NCI-H2171 (cell line): ENCODE measurements at places on chromosomes 3 and 15.

GRCh38 chr3:70064194-70064779 is 64.8 kb downstream of the SAMMSON start:
- peak; percentile 18 for DNase-seq

DNA sequence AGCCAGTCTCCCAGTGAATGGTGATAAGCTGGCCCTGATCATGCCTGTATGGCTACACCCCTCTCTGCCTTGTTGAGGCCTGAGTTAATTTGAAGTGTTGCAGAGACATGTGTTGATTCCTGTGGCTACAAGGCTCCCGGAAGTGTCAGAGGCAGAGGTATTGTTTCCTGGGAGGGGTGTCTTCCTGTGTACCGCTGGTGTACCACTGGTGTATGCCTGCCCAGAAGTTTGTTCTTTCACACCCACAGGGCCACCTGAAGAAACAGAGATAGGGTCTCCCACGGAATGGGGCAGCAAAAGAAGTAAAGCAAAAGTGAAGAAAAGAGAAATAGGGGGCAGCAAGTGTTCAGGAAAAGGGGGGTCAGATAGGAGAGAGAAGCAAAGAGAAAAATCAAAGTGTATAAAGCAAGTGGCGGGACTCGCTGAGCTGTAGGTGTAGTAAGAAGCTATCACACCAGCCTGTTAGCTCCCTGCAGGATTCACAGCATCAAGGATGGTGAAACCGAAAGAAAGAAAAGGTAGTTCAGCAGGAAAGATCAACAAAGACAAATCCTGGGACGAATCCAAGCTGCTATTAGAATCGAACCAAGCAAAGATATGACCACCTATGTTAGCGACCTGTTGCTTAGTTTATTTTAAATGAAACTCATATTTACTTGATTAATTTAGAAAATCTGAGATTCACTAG is 36.6 kb upstream of the CD47 start:
- no peak for DNase-seq

DNA sequence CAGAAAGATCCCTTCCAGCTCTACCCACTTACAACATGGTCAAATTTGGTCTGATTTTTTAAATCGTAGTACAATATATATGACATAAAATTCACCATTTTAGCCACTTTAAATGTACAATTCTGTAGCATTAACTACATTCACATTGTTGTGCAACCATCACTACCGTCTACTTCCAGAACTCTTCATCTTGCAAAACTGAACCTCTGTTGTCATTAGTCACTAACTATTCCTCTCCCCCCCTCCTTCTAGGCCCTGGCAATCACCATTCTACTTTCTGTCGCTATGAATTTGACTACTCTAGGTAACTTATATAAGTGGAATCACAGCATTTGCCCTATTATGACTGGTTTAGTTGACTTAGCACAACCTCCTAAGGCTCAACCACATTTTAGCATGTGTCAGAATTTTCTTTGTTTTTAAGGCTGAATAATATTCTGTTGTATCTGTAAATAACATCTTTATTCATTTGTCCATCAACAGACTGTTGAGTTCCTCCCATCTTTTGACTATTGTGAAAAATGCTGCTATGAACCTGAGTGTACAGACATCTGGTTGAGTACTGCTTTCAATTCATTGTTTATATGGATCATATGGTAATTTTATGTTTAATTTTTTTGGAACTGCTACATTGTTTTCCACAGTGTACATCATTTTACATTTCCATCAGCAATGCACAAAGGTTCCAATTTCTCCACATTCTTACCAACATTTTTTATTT is 35.5 kb upstream of the CCR2 start:
- no peak for DNase-seq

- DNase-seq, result no peak
These were observed 375.6 kb upstream of the TPRG1 start for GRCh38 chr3:188796122-188796631.

GRCh38 chr3:8371085-8371551 is 130.5 kb upstream of the LMCD1 start:
- no peak for DNase-seq

- DNase-seq, result no peak
These were observed 246.1 kb upstream of the ATP10A start for GRCh38 chr15:26109203-26109602.

DNA sequence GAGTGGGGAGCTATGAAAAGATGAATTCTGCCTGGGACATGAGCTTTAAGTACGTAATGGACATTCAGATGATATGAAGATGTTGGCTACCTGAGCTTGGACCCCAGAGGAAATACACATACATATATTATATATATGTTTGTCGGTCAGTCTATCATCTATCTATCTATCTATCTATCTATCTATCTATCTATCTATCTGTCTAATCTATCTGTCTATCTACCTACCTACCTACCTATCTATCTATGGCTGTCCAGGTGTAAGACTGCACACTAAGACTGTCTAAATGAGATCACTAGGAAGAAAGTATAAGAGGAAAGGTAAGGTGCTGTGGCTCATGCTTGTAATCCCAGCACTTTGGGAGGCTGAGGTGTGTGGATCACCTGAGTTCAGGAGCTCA is 18.2 kb upstream of the CELF6 start:
- DNase-seq, result no peak

GRCh38 chr3:150184426-150185071 is 213.9 kb upstream of the PFN2 start:
- no peak for DNase-seq

DNA sequence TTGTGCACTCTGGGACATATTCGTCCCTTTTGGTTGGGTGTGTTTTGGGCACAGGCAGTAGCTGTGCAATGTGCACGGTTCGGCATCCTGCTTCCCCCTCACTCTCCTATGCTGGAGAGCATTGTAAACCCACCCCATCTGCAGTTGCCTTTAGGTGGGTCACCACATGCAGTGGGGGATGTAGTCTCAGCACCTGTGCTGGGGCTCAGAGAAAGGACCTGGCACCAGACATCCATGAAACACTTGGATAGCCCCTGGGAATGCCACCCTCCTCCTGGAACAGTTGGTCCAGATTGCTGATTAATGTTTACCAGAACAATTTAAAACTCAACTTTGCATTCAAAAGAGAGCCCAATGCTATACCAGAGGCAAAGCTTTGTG is 123.9 kb upstream of the MEF2A start:
- no peak for DNase-seq

- DNase-seq, result no peak
These were observed 13.2 kb upstream of the GNB4 start for GRCh38 chr3:179464323-179465092.
